ENCODE measurements at places on chromosomes 2 and 18.

DNA sequence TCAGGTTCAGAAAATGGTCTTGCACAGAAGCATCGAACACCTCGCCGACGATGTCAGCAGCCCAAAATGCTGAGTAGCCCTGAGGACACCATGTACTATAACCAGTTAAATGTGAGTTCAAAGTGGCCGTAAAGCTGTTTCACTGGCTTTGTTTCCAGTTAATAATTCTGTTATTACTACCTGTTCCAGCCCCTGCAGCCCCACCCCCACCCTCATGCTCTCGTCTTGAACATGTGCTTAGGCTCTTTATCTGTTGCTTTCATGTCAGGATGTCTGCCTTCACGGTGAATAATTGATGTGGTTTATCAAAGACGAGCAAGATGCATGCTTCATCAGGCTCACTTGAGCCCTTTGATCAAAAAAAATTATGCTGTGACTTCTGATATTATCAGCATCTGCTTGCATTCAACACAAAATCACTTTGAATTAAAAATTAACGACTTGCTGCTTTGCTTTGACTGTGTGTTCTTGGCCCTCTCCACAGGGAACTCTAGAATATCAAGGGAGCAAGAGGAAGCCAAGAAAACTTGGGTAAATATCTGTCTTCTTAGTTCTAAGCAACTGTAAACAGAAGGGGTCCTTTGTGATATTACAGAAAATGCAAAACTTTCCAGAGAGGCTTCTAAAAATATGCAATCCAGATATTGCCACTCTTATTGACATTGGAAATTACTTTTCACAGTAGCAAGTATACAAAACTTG, 63.4 kb upstream of the SP5 start:
- DNase-seq, result peak; percentile 20

DNA sequence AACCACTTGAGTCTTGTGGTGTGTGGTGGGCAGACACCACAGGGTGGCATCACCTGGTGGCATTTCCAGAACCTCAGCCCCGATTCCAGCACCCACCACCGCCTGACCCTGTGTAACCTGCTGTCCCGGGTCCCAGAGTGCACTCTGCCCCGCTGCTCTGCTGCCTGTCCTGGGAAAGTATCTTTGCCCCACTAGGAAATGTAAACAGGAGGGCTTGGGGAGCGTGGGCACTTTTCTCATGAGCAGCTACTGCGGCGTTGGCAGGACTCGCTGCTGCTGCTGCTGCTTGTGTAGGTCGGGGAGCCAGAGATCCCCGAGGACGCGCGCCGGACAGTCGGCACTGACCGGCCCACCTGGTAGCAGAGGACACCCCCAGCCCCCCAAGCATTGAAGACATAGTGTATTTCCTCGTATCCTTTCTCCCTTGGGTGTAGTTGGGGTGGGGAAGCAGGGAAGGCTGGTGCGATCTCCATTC, 13.4 kb downstream of the DTYMK start:
- no peak for DNase-seq

DNA sequence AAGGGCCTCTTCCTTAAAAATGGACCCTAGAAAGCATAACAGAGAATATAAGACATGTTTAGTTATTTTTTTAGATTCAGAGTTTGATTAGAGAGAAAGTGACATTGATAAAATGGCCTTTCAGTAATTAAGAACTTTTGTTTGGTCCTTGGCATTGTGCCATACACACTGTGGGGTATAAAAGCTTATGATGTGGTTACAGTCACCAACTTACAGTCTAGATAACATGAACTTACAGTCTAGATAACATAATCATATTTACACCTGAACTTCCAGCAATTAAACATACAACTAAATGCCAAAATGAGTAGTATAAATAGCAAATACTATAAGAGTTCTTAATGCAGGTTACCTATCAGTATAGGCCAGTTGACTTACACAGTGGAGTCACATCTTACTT, 25.6 kb upstream of the EFEMP1 start:
- DNase-seq, result no peak

GRCh38 chr2:88209521-88210131, 39.5 kb downstream of the THNSL2 start:
- no peak for DNase-seq

- no peak for DNase-seq
Measured at GRCh38 chr2:83961512-83961911, 497.6 kb downstream of the SUCLG1 start.

GRCh38 chr2:219453671-219454590, 19.3 kb downstream of the SPEG start:
- DNase-seq, result no peak

- no peak for DNase-seq
Measured at GRCh38 chr18:47420130-47420529, 168.7 kb upstream of the SKOR2 start.

- no peak for DNase-seq
Measured at GRCh38 chr2:45758018-45758417, 106.5 kb downstream of the PRKCE start.

Data from activated T-cell treated with anti-CD3 and anti-CD28 coated beads, Interleukin-2, amount 50 U/mL, for 48 hours (primary cell).